ENCODE measurements at places on chromosomes 12 and 14. TPM values are rescaled to one million over a fixed set of nuclear protein-coding genes. Genes with fewer than 3 reads are reported as not detected.

- no peaks in the 10 kb centered on the region for H3K4me1 ChIP-seq
- no peak for DNase-seq
- no peak overlapping the region for H3K27ac ChIP-seq
Measured at GRCh38 chr12:9810671-9811070, 16.6 kb upstream of the KLRF1 start.

- no peaks in the 10 kb centered on the region for H3K36me3 ChIP-seq
- DNase-seq = no peak
- H3K4me3 ChIP-seq = no peak overlapping the region
- H3K27me3 ChIP-seq = no peaks in the 10 kb centered on the region
Measured at GRCh38 chr12:93247313-93247991, 130.3 kb upstream of the NUDT4 start.

GRCh38 chr14:30345511-30345910 lies 213.4 kb upstream of the G2E3 start:
- H3K4me3 ChIP-seq = no peak overlapping the region
- DNase-seq = no peak
- no peaks in the 10 kb centered on the region for H3K36me3 ChIP-seq
- no peaks in the 10 kb centered on the region for H3K27me3 ChIP-seq
- H3K4me1 ChIP-seq = no peaks in the 10 kb centered on the region
- no peak overlapping the region for H3K27ac ChIP-seq

GRCh38 chr14:102029956-102030355 lies 56.9 kb downstream of the HSP90AA1 start:
- no peak overlapping the region for H3K4me3 ChIP-seq
- H3K27me3 ChIP-seq = no peaks in the 10 kb centered on the region
- no peaks in the 10 kb centered on the region for H3K4me1 ChIP-seq
- H3K36me3 ChIP-seq = peaks cover 100% of the 10 kb centered on the region
- no peak overlapping the region for H3K27ac ChIP-seq

GRCh38 chr14:63759456-63759855 lies 31.6 kb upstream of the SGPP1 start:
- H3K27me3 ChIP-seq = no peaks in the 10 kb centered on the region
- H3K36me3 ChIP-seq = no peaks in the 10 kb centered on the region
- H3K4me1 ChIP-seq = no peaks in the 10 kb centered on the region
- H3K27ac ChIP-seq = no peak overlapping the region
- no peak for DNase-seq

- no peak overlapping the region for H3K27ac ChIP-seq
- H3K4me1 ChIP-seq = no peaks in the 10 kb centered on the region
- DNase-seq = no peak
- H3K27me3 ChIP-seq = no peaks in the 10 kb centered on the region
- H3K4me3 ChIP-seq = no peak overlapping the region
Measured at GRCh38 chr14:28120391-28120790, 646.2 kb upstream of the FOXG1 start.

- H3K36me3 ChIP-seq = no peaks in the 10 kb centered on the region
- no peak for DNase-seq
- H3K27ac ChIP-seq = no peak overlapping the region
- no peaks in the 10 kb centered on the region for H3K4me1 ChIP-seq
- H3K27me3 ChIP-seq = no peaks in the 10 kb centered on the region
- no peak overlapping the region for H3K4me3 ChIP-seq
Measured at GRCh38 chr12:86496595-86496994, 240.4 kb upstream of the MGAT4C start.

- no peak overlapping the region for H3K27ac ChIP-seq
- no peaks in the 10 kb centered on the region for H3K27me3 ChIP-seq
- DNase-seq = no peak
Measured at GRCh38 chr12:48640428-48640827, 41.6 kb downstream of the KANSL2 start.

DNA sequence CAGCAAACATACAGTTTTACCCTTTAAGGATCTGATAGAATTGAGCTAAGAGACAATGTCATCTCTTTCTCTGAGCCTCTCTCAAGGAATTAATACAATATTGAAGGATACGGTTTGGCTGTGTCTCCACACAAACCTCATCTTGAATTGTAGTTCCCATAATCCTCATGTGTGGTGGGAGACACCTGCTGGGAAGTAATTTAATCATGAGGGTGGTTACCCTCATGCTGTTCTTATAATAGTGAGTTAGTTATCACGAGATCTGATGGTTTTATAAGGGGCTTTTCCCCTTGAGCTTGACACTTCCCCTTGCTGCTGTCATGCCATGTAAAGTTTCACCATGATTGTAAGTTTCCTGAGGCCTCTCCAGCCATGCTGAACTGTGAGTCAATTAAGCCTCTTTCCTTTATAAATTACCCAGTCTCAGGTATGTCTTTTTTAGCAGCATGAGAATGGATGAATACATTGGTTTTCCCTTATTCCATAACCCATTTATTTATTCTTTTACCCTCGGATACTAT lies 47.6 kb downstream of the TMEM30B start:
- H3K36me3 ChIP-seq = no peaks in the 10 kb centered on the region
- no peak overlapping the region for H3K27ac ChIP-seq
- H3K4me3 ChIP-seq = no peak overlapping the region
- H3K27me3 ChIP-seq = no peaks in the 10 kb centered on the region
- H3K4me1 ChIP-seq = peaks cover 6% of the 10 kb centered on the region
- no peak for DNase-seq

- H3K4me3 ChIP-seq = no peak overlapping the region
- H3K36me3 ChIP-seq = no peaks in the 10 kb centered on the region
- no peaks in the 10 kb centered on the region for H3K27me3 ChIP-seq
- DNase-seq = no peak
- H3K4me1 ChIP-seq = no peaks in the 10 kb centered on the region
Measured at GRCh38 chr12:97784904-97785303, 322.3 kb downstream of the RMST start.

GRCh38 chr12:43832463-43833168 lies 3.3 kb upstream of the TMEM117 start:
- H3K4me1 ChIP-seq = peaks cover 8% of the 10 kb centered on the region
- no peaks in the 10 kb centered on the region for H3K27me3 ChIP-seq
- no peaks in the 10 kb centered on the region for H3K36me3 ChIP-seq
- DNase-seq = no peak

DNA sequence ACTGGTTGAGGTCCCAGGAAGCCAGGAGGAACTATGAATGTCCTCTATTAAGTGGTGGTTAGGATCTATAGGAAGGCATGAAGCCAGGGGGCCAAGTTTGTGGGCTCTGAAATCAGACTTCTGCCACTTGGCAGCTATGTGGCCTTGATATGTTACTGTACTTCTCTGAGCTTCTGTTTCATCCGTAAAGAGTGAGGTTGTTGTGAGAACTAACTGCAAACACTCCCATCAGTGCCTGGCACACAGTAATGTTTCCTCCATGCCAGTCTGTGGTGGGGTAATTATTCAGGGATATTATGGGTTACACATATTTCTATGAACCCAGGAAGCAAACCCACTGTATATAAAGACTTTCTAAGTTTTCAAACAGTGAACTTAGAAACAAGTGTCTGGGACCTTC lies 57.4 kb downstream of the PLXNC1 start:
- DNase-seq = no peak
- H3K4me1 ChIP-seq = peaks cover 6% of the 10 kb centered on the region
- H3K27me3 ChIP-seq = no peaks in the 10 kb centered on the region
- H3K27ac ChIP-seq = no peak overlapping the region
- H3K4me3 ChIP-seq = no peak overlapping the region

- no peak overlapping the region for H3K4me3 ChIP-seq
- peaks cover 95% of the 10 kb centered on the region for H3K36me3 ChIP-seq
- DNase-seq = no peak
- no peaks in the 10 kb centered on the region for H3K27me3 ChIP-seq
Measured at GRCh38 chr12:131795064-131795463, 33.1 kb upstream of the MMP17 start.

GRCh38 chr14:76669770-76670169 lies 91.5 kb upstream of the VASH1 start:
- H3K4me3 ChIP-seq = no peak overlapping the region
- H3K27me3 ChIP-seq = no peaks in the 10 kb centered on the region
- no peaks in the 10 kb centered on the region for H3K4me1 ChIP-seq
- H3K27ac ChIP-seq = no peak overlapping the region

- DNase-seq = no peak
- no peak overlapping the region for H3K27ac ChIP-seq
- no peaks in the 10 kb centered on the region for H3K36me3 ChIP-seq
- H3K4me1 ChIP-seq = peaks cover 4% of the 10 kb centered on the region
- H3K27me3 ChIP-seq = no peaks in the 10 kb centered on the region
Measured at GRCh38 chr14:75418850-75419768, 8.7 kb upstream of the JDP2 start.

DNA sequence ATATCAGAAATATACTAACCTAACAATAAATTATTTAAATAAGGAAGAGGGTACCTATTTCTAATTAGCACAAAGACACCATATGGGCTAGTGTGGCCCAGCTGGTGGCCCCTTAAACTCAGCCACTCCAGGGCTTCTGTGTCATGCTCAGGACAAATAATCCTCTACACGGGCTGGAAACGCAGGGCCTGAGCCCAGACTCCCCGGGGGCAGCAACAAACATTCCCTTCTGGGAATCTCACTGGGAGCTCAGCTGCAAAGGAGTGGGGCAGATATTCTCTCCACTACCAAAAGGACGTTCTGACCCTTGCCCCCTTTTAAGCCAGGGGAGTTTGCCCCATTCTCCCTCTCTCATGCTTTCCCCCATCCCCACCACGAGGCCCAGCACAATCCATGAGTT lies 43.7 kb upstream of the ELK3 start:
- no peaks in the 10 kb centered on the region for H3K36me3 ChIP-seq
- no peak for DNase-seq
- no peaks in the 10 kb centered on the region for H3K27me3 ChIP-seq
- H3K27ac ChIP-seq = no peak overlapping the region

- H3K4me1 ChIP-seq = no peaks in the 10 kb centered on the region
- no peaks in the 10 kb centered on the region for H3K27me3 ChIP-seq
- H3K4me3 ChIP-seq = no peak overlapping the region
Measured at GRCh38 chr12:129193263-129193871, 340.1 kb downstream of the GLT1D1 start.

- peaks cover 12% of the 10 kb centered on the region for H3K36me3 ChIP-seq
- no peak overlapping the region for H3K27ac ChIP-seq
- H3K27me3 ChIP-seq = no peaks in the 10 kb centered on the region
- no peaks in the 10 kb centered on the region for H3K4me1 ChIP-seq
- H3K4me3 ChIP-seq = no peak overlapping the region
- no peak for DNase-seq
Measured at GRCh38 chr14:20441461-20441860, 5.5 kb upstream of the KLHL33 start.

- no peak overlapping the region for H3K4me3 ChIP-seq
- no peaks in the 10 kb centered on the region for H3K27me3 ChIP-seq
- H3K27ac ChIP-seq = no peak overlapping the region
- peaks cover 42% of the 10 kb centered on the region for H3K4me1 ChIP-seq
- no peaks in the 10 kb centered on the region for H3K36me3 ChIP-seq
Measured at GRCh38 chr12:50524621-50525020, 19.8 kb downstream of the DIP2B start.

DNA sequence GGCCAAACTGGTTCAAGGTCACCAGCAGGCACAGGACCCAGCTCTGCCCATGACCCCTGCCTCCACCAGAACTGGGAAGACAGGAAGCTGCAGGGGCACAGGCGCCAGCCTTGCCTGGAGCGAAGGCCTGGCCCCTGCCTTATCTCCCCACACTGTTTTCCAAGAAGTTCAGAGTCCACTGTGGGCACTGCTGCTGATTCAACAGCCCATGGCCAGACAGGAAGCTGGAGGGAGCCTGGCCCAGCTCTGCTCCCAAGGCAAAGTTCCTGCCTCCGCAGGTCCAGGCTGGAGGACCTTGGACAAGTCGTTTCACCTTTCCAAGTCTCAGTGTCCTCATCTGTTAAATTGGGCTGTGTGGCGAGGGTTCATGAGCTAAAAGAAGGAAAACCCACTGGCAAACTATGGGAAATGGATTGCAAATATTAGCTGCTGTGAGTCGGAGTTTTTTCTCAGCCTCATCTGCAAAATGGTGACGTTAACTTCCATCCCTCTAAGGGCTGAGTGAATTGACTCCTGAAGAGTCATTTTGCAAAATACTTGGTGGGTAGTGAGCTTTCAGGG lies 1.2 kb downstream of the PHETA1 start:
- peak overlapping the region; percentile 84 for H3K4me3 ChIP-seq
- peaks cover 20% of the 10 kb centered on the region for H3K36me3 ChIP-seq
- H3K27ac ChIP-seq = no peak overlapping the region
- no peak for DNase-seq
- peaks cover 35% of the 10 kb centered on the region for H3K4me1 ChIP-seq
- H3K27me3 ChIP-seq = no peaks in the 10 kb centered on the region

GRCh38 chr12:44589697-44590096 lies 286.4 kb downstream of the NELL2 start:
- H3K27ac ChIP-seq = no peak overlapping the region
- no peak overlapping the region for H3K4me3 ChIP-seq
- no peak for DNase-seq
- no peaks in the 10 kb centered on the region for H3K27me3 ChIP-seq
- no peaks in the 10 kb centered on the region for H3K36me3 ChIP-seq
- H3K4me1 ChIP-seq = no peaks in the 10 kb centered on the region

Gene MMP19
- 10.7 TPM for total RNA-seq

Gene CCDC88C
- 5.1 TPM for total RNA-seq

Gene GARIN6
- not detected for total RNA-seq

Gene STON2
- 8.9 TPM for total RNA-seq

Gene OLR1
- not detected for total RNA-seq

Gene SLC8B1
- 19.1 TPM for total RNA-seq

Gene CFAP251
- 1.9 TPM for total RNA-seq

Gene ADAM20
- 0.33 TPM for total RNA-seq

Gene RHOJ
- total RNA-seq = 11.0 TPM

Gene SLC8A3
- 1.7 TPM for total RNA-seq

Measured in esophagus muscularis mucosa (tissue), 4 donors.